ENCODE measurements at places on chromosomes 5 and 9.

- DNase-seq, result no peak
Observed at GRCh38 chr5:158390577-158390976, 531.6 kb upstream of the CLINT1 start.

- DNase-seq, result no peak
Observed at GRCh38 chr5:172347496-172348052, 64.0 kb upstream of the UBTD2 start.

DNA sequence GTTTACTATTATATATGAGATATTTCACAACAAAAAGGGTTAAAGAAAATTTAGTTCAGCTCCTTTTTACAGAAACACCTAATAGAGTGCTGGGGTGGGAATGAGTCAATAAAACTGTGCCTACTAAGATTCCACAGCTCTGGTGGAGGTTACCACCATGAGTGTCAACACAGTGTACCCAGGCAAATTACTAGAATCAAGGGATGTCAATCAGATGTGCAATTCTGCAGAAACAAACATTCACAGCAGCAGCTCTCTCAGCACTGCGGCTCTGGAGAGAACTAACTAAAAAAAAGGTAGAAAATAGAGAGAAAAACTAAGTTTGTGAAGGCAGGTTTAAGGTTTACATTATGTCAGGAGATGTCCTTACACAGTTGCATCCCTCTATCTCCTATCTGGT is 1313.0 kb downstream of the MAT2B start:
- DNase-seq, result peak; percentile 45

DNA sequence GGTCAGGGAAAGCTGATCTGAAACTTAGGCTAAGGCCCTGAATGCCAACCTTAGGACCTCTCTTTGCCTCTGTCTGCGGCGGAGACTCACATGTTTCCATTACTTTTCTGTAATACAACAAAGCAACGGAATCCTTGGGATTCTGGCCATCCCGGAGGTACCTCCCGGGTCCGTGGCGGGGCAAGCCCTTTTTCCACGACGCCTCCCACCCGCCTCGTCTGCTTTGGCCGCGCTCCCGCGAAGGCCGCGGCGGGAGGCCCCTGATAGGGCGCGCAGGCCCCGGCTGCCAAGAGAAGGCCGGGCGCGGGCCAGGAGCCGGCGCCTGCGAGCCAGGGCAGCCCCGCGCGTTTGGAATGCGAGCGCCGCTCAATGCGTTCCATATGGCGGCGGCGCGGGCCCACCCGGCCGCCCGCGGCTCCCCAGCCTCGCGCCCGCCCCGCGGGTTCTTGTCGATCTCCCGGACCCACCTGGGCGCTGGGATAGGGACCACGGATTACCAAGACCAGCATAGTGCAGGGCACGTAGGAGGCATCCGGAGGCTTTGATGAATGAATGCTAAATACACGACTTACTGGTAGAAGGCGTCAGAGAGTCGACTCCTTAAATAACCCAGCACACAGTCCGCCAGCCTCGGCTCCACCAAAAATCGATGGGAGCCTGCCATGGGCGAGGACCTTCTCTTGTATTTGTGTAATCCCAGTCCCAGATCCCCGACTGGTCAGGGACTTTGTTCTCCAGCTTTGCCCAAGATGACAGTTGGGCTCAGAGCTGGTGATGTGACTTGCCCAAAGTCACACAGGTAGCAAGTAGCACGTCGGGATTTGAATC is 17.5 kb upstream of the PHF19 start:
- DNase-seq, result no peak

DNA sequence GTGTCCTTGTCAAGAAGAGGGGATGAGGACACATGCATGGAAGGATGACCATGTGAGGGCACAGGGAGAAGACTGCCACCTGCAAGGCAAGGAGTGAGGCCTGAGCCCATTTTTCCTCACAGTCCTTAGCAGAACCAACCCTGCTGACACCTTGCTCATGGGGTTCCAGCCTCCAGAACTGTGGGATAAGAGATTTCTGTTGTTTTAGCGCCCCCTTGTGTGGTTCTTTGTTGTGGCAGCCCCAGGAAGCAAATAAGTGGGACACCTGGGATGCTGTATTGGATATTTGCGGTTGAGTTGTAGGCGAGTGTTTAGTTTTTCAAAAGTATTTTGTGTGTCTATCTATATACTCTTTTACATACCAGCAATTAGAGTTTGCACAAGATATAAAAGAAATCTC is 206.4 kb downstream of the NXNL2 start:
- no peak for DNase-seq

DNA sequence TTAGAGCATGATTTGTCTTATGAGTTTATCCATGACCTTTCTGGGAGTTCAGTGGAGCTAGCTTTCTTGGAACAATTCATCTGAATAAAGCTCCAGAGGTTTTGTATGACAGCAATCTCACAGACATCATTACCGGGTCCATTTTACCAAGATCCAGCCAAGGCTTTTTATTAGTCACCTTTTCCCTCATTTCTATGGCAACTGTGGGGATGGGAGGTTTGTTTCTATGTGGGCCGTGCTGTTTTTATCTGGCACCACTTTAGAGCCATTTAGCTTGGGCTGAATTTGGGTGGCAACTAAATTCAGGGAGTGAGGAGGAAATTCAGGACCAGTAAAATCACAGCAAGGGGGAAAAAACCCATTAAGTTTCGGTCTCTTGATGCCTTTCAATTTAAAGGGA is 245.7 kb downstream of the NSG2 start:
- DNase-seq, result no peak

DNA sequence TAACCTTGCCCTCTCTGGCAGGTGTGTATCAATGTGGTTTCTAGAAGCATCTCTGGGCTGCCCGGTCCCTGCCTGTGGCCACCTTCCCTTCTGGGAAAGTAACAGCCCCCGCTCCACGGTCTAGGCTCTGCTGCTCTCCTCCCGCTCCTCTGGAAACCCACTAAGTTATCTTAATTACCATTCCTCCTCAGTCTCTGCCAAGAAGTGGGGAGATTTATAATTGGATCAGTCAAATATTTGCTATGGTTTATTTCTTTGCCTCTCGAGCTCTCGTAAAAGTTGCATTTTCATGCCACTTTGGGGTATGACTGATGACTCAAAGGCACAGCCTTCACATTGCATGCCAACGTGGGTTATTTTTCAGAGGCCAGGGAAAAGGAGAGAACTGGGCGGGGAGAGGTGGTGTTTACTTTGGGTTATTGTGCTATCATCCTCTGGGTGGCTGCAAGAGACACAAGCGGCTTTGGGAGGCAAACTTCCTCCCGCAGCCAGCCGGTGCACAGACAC is 205.3 kb upstream of the WWC1 start:
- peak; percentile 17 for DNase-seq

DNA sequence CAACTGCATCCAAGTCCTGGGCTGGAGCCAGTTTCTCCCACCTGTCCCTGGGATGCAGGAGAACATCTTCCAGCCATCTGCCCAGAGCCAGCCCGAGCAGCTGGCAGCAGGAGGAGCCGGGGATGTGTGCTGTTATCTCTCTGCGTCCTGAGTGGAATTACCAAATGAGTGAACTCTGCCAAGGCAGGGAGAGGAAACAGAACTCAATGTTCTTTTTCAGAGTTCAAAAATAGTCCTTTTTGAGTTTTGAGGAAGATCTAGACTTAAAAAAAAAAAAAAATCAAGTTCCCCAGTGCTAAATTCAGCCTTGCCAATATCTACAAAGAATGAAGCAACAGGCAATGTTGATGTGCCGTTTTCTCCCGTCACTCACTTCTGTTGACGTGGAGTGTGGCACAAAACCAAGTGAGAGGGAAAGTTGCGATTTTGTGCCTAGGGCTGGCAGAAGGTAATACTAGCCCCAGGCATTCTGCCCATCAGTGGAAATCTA is 56.2 kb downstream of the TMOD1 start:
- DNase-seq, result no peak

DNA sequence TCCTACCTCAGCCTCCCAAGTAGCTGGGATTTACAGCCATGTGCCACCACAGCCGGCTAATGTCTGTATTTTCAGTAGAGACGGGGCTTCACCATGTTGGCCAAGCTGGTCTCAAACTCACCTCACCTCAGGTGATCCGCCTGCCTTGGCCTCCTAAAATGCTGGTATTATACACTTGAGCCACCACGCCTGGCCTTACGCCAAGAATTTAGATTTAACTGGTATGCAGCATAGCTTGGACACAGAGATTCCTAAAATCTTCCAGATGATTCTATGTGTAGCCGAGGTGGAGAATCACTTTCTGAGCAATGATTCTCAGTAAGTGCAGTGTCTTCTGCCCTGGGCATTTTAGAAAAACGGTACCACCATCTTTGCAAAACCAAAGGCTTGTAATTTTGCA is 74.1 kb downstream of the HABP4 start:
- DNase-seq, result no peak

DNA sequence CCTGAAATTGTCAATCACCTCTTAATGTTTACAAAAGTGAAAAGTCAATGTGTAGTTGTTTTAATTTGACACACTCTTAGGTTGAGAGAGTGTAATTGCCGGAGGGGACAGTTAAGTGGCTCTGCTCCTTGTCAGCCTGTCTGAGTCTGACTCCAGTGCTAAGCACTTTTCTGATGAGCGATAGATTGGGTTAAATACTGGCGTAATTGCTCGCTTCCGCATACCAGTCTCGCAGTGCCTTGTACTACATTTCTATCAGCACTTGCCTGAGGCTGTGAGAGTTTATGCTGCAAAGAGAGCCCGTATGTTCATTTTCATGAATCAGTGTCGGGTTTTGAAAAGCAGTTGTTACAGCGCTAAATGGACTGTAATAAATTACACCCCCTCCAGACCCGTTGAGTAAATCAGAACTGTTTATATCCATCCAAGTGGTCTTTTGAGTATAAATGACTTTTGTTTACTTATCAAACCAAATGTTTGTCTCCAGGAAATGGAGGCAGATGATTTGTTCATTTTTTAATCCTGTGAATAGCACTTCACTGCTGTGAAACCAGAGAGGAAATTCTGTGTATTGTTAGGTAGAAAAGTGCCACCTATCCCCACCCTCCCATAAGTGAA is 41.0 kb upstream of the DMRT3 start:
- DNase-seq, result no peak

- DNase-seq, result no peak
Observed at GRCh38 chr9:127077644-127077946, 44.8 kb downstream of the ANGPTL2 start.

DNA sequence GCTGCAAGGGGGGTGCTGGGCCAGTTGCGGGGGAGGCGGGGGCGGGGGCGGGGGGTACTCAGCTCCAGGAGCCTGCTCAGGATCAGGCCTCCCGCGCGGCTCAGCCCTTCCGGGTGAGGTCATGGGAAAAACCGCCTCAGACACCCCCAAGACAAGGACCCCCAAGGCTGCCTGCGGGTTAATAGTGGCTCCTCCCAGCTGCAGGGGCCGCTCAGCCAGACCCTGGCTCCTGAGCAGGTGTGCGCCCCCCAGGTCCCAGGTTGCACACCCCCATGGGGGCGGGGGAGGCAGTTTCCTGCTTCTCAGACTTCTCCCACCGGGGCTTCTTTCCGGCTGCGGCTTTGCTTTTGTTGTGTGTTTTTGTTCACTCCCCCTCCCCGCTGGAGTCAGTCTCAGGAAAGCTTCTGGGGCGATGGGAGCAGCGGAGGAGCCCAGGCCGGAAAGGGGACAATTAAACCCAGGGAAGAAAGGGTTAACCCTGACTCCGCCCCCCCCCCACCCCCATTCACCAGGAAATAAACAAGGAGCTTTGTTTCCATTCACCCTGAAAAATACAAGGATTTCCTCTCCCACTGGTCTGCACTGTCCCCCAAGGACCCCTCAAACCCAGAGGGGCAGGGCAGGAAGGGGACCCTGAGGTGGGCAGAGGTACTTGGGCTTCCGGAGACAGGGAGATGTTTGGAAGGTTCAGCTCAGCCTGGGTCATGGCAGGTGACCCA is 42.3 kb upstream of the NOTCH1 start:
- no peak for DNase-seq

DNA sequence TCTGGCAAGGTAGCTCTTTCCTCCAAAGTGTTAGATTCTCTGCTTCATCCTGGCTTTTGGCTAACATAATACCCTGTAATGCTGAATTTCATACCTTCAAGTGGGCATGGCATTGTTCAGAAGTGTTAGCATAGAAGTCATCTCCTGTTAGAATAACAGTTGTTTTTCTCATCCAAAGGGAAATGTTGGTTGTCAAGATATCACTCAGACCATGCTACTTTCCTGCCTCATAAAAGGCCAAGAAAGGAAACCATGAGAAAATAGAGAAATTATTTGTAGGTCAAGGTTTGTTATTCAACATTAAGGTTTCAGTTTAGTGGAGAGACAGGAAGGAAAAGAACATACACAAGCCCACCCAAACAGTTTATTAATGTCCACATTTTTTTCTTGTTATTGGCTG is 472.5 kb downstream of the ARHGEF28 start:
- DNase-seq, result no peak

DNA sequence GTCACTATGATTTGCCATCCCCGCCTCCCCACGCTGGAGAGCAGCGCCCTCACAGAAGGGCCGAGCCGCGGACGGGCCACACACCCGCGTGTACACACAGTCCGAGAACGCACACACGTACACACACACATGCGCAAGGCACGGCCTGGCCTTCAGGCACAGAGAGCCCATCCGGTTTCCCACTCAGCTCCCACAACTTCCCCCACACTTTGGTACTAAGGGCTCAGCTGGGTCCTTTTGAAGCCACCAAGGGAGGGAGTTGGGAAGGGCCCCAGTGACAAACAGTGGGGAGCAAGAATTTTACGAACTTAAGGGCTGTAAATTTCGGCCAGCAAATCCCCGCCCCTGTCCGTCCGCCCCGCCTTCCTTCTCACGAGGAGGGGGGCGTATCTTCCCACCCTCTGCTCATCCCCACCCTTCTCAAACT is 133.3 kb upstream of the HAND1 start:
- DNase-seq, result no peak

DNA sequence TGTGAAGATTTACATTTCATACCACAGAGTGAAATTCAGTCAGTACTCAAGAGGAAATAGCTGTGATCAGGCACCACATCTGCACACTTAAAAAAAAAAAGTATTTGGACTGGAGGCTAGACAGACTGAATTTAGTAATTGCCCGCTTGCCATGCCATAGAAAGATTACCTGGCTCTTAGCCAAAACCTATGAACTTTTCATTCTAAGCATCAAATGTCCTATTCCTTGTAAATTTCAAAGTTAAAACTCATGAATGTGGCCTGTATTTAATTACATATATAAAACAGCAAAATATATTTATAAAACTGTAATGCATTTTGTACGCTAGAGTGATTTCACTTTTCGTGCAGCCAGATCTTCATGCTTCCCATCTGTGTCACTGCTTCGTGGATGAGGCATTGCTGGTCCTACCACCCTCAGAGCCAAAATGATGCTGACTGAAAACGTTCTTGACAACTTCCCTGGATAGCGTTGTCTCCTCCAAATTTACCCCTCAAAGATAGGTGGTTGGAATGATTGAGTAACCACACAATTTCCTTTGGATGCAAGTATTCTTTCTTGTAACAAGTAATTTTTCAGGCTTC is 447.9 kb upstream of the SGCD start:
- no peak for DNase-seq

GRCh38 chr9:17160327-17160726 is 25.5 kb downstream of the CNTLN start:
- DNase-seq, result no peak

GRCh38 chr5:68261569-68262065 is 46.1 kb downstream of the PIK3R1 start:
- no peak for DNase-seq

GRCh38 chr9:9523476-9524139 is 1089.2 kb downstream of the PTPRD start:
- DNase-seq, result peak; percentile 2

- peak; percentile 4 for DNase-seq
Observed at GRCh38 chr5:108084105-108084504, 297.8 kb downstream of the FBXL17 start.

Measured in NCI-H526 (cell line).